Upper lobe of left lung (tissue), 6 donors: ENCODE measurements at places on chromosomes 13 and 19.

DNA sequence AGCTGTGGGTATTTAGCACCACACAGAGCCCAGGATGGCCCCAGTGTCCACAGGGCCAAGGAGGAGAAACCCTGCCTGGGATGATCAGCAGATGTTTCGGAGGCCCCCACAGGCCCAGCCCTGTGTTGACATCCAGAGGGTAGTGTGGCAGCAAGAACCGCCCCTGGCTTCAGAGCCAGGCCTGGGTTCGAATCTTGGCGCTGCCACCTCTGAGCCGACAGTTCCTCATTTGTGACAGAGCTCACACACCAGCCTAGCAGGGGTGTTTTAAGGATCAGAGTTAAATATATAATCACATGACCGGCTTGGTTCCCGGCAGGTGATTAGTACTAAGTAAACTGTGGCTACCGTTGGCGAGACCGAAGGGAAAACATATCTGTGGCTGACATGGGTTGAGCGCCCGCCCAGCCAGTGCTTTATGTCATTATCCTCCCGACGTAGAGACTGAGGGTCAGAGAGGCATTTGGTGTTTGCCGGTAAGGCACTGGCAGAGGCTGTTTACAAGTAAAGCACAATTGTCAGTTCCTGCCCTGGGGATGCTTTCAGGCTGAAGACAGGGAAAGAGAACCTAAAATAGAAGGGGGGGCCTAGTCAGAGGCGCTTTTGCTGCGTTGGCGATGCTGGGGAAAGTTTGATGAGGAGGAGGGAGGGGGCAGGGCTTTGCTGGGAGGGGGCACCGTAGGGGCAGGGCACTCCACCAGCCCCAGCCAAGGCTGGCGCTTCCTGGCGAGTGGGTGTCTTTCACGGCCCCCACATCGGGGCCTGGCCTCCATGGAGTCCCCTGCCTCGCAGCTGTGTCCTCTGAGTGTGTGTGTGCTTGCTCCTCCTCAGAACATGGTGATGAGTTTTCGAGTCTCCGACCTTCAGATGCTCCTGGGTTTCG lies 4.8 kb downstream of the PIAS4 start:
- no peak for DNase-seq

GRCh38 chr19:27744926-27745768 lies 1467.8 kb downstream of the UQCRFS1 start:
- no peak for DNase-seq

- no peak for DNase-seq
These were observed 12.7 kb upstream of the EFNB2 start for GRCh38 chr13:106548064-106548696.

DNA sequence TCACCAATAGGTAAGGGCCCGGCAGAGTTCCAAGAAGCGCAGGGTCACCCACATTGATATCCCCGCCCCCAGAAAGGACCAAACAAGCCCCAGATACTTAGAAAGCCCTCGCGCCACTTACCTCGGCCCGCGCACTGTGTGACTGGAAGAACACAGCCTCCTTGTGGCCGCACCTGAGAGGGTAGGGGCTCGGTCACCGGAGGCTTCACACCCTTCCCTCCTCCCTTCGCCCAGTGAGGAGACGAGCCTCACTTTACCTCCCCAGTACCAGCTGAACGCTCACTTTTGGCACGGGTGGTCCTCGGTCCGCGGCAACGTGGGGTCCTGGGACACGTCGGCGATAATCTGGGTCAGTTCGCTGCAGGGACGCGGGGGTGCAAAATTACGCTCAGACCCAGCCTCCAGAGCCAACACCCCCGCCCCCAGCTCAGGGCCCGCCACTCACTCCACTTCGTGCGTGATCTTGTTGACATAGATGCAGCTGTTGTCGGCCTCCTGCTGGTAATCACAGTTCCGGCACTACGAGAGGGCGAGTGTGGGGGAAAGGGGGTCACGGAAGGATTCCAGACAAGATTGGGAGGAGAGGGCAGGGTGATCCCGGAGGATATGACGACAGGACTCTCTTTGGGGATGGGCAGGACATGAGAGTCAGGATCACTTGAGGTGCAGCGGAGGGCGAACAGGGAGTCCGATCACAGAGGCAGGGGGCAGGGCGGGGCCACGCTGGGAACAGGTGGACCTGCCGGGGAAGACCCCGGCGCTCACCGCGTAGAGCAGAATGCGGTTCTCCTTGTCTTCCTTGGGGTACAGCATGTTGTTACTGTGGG lies 568 bp downstream of the POLR2I start:
- no peak for DNase-seq

GRCh38 chr13:45921162-45921736 lies 69.7 kb upstream of the SIAH3 start:
- no peak for DNase-seq

GRCh38 chr13:93752541-93752940 lies 525.9 kb downstream of the GPC6 start:
- DNase-seq: no peak

DNA sequence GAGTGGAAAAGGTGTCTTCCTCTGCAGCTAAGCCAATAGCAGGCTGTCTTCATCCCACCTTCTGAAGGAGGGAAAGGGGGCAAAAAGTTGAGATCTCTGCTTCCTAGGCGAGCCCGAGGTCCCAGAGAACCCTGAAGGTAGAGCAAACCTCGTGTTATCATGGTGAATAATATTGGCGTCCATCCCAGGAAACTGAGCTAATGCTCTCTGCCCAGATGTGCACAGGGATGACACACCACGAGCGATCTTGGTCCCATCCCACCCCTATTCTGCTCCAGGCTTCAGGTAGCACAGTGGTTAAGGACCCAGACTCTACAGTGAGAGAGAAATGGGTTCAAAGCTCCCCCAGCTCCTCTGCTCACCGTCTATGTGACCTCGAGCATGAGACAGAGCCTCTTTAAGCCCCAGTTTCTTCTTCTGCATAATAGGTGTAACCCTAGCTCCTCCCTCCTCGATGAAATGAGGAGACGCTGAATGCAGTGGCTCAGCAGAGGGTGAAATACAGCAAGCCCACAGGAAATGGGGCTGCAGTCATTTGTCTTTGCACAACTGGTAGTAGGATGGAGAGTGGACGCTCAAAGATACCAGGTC lies 9.9 kb upstream of the CEACAM20 start:
- DNase-seq: no peak

- no peak for DNase-seq
These were observed 393.3 kb upstream of the ARGLU1 start for GRCh38 chr13:106961216-106961615.

DNA sequence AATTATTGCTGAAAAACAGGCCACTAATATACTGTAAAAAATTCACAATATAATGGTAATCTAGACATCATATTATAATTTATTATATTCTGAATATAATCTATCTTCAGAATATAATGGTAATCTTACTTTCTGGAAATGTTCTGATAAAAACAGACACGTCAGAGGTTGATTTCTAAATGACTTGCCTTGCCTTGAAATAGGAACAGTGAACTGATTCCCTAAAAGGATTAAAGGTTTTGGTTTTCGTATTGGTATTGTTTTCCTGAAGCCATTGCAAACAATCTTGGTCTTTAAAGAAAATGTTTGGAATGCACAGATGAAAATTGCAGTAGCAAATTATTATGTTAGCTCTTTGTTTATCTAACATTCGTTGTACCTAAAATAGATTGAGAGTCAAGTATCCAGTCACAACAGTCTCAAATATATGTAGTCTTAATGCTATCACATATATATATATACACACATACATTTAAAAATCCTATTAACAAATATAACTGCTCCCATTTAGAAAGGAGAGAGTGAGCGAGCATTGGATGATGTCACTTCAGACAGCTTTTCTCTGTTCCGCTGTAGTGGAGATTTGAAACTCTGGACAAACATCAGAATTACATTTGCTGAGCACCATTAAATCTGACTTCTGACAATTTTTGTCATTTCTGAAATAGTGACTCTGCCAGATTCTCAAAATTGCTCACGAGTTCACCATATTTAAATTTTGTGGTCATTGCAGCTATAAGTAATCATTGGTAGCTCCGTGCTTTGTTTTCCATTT lies 1.7 kb downstream of the ITM2B start:
- no peak for DNase-seq

DNA sequence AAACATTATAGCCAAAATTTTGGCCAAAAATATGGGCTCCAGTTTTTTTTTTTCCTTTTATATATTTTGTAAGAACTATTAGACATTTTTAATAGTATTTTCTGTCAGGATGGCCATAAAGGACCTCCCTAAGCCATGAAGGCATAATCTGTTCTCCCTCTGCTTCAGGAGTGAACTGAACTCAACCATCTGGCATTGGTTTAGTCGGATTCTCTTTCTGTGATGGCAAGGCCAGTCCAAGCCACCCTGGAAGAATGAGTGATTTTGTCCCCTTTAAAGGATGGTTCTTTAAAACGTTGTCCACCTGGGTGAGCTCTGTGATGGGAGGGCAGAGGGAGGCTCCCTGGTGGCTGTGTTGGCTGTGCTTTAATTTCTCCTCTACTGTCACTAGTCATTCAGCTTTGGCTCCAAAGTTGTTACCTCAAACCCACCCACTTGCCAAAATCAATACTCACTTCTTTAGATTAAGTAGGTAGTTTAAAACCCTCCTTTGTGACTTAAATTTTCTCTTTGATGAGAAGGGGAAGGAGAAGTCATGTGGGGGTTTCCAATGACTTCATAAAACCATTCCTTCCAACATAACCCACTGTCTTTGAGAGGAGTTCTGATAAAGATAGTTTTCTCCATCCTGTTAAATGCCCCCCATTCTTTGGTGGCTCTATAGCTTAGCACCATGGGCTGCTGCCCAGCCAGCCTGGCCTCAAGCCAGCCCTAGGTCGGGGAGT lies 4.4 kb downstream of the TNFRSF19 start:
- DNase-seq: no peak

- no peak for DNase-seq
These were observed 6.7 kb downstream of the PPP1R37 start for GRCh38 chr19:45099467-45100191.

- DNase-seq: no peak
These were observed 158.9 kb upstream of the SGCG start for GRCh38 chr13:23021906-23022305.

DNA sequence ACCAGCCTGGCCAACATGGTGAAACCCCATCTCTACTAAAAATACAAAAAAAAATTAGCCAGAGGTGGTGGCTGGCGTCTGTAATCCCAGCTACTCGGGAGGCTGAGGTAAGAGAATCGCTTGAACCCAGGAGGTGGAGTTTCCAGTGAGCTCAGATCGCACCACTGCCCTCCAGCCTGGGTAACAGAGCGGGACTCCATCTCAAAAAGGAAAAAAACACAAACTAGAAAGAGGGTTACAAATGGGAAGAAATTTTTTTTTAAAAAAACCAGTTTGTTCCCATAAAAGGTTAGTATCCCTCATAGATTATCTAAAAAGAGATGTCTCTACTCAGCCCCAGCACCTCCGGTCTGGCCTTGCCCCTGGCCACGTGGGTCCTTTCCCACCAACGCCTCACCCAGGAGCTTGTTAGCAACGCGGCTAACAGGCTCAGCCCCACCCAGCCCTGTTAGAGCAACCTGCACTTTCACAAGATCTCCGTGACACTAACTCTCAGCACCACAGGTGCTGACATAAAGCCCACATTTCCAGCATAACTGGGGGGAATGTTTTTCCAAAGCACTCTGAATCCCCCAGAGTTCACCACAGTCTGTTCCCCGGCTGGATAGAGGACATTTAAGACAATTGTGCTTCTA lies 4.3 kb downstream of the DMKN start:
- DNase-seq: no peak

- no peak for DNase-seq
These were observed 181.9 kb upstream of the EDNRB start for GRCh38 chr13:78100486-78100885.

DNA sequence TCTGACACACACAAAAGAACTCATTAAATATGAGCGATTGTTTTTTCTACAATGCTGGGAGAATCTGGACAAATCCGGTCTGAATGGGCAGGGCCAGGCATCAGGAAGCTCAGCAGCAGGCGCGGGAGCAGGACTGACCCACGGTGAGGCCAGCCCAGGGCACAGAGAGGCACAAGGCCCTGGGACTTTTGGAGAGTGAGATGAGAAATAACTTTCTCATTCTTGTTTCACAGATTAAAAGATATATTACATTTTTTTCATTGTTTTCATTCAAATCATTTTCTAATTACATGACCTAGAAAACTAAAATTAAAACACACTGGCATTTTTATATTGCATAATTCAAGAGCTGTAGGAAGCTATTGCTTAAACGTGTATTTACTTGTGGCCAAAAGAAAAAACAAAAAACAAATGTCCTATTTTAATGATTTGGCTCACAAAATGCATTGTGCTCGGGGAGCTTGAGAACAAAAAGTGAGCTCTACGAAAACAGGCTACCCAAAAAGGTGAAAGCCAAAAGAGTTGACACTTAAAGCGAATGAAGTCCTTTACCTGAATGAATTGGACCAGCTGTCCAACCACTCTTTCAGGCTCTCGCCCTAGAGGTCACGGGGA lies 133.1 kb downstream of the TNFRSF19 start:
- no peak for DNase-seq

- no peak for DNase-seq
These were observed 70.2 kb downstream of the SOX1 start for GRCh38 chr13:112137144-112137543.

DNA sequence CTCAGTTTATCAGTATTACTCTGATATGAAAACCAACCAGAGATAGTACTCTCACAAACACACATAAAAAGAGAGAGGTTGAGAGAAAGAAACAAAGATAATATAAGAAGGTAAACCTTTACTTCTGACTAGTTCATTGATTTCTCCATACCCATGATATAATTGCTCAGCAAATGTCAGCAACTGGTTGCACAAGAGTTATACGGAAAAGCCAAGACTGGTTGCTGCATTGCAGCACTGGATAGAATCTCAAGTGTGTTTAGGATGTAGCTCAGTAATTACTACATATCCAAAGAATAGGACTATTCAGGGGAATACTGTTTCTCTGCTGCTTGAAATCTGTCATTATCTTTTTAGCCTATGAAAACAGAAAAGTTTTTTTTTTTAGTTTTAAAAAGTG lies 1332.8 kb downstream of the OLFM4 start:
- DNase-seq: no peak

- DNase-seq: peak; percentile 71
These were observed 35.5 kb downstream of the DOT1L start for GRCh38 chr19:2199215-2199614.

DNA sequence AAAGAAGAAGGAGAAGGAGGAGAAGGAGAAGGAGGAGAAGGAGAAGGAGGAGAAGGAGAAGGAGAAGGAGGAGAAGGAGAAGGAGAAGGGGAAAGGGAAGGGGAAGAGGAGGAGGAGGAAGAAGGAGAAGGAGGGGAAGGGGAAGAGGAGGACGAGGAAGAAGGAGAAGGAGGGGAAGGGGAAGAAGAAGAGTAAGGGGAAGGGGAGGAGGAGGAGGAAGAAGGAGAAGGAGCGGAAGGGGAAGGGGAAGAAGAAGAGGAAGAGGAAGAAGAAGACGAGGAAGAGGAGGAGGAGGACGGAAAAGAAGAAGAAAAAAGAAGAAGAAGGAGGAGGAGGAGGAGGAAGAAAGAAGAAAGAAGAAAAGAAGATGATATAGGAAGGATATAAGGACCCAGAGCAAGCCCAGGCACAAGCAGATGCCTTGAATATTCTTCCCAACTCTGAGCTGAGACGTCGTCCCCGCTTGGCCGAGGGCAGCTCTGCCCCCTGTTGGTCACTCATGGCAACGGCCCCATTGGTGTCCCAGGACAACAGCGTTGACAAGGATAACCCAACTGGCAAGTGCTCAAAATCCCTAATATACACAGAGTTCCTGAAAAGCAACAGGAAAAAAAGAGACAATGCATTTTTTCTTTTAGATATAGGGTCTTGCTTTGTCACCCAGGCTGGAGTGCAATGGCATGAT lies 30.6 kb upstream of the IGSF23 start:
- DNase-seq: peak; percentile 22

GRCh38 chr13:112186091-112186490 lies 119.1 kb downstream of the SOX1 start:
- DNase-seq: no peak

GRCh38 chr13:113742000-113742441 lies 17.0 kb upstream of the TMEM255B start:
- DNase-seq: peak; percentile 67

- no peak for DNase-seq
These were observed 515.4 kb downstream of the DCT start for GRCh38 chr13:93964146-93964512.
